ENCODE measurements at places on chromosomes 4 and X.

GRCh38 chr4:95212692-95213091, 336.1 kb downstream of the UNC5C start:
- no peak for DNase-seq

GRCh38 chr4:81850701-81851100, 379.0 kb upstream of the RASGEF1B start:
- no peak for DNase-seq

DNA sequence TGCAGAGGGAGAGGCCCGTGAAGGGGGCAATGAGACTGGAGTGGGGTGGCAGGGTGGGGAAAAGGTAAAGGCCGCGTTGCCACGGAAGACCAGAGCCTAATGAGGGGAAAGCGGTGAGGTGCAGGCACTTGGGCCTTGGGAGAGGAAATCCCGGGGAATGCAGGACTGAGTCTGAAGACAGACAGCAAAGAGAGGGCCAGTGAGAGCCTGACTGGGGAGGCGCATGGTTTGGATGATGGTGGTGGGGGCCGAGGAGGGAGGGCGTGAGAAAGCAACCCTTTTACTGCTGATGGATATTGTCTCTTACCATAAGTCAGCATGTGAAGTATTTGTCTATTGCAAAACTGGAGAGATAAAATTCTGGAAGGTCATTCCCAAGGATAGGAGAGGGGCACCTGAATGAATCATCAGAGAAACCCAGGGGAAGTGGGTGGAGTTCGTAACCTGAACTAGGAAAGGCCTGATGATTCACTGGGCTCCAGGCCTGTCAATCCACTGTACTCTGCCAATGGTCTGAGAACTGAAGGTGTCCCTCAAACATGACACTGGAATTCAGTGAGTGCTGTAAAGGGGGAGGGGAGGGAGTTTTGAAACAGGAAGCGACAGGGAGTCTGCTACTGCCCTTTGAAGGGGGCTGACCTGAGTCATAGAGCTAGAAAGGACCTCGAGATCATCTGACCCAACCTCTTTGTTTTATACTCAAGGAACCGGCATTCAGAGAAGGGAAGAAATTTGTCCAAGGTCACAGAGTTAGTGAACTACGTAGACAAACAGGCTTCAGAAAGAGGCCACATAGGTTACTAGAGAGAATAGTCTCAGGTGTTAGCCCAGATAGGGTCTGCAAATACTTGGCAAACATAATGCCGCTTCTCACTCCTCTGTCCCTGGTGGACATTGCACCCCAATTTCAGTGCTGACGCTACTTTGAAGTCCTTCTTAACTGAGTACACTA, 52.2 kb downstream of the NALF2 start:
- no peak for DNase-seq

- DNase-seq = no peak
Observed at GRCh38 chr4:127975121-127975770, 10.0 kb downstream of the ABHD18 start.

DNA sequence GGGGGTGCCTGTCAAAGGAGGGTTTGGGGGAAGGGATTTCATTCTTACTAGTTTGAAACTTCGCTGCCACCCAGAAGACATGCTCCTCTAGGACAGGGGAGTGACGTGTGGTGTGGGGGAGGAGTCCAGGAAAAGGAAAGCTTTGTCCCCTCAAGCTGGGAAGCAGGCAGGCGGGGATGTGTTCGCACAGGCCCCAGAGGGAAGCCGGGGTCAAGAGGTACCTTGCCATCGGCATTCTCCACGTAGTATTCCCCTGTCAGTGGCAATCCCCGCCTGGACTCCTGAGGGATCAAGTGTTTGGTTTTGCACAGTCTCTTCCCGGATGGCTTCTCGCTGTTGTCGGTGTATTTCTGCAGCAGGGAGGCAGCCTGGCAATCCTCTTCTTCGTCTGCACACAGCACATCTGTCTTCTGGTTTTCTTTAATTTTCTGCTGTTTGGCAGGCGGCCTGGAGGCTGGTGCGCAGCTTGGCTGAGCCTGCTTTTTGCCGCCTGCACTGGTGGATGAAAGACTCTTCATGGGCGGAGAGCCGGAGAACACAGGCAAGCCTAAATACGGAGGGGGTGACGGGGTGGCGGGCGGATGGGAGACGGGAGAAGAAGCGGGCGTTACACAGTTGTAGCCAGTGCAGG, 35.1 kb downstream of the BCOR start:
- DNase-seq = no peak

GRCh38 chr4:55087009-55087912, 38.1 kb downstream of the KDR start:
- no peak for DNase-seq

DNA sequence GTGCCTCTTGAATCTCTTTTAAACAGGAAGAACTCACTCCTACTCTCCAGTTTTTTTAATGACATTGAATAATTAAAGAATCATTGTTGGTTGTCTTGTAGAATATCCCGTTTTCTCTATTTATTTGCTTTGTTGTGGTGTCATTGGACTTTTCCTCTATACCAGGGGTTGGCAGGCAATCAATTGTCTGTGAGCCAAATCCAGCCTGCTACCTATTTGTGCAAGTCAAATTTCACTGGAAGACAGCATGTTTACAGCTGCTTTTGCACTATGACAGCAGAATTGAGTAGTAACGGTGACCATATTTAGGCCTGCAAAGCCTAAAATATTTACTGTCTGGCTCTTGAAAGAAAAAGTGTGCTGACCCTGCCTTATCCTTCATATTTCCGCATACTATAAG, 34.8 kb downstream of the POLA1 start:
- DNase-seq = no peak

DNA sequence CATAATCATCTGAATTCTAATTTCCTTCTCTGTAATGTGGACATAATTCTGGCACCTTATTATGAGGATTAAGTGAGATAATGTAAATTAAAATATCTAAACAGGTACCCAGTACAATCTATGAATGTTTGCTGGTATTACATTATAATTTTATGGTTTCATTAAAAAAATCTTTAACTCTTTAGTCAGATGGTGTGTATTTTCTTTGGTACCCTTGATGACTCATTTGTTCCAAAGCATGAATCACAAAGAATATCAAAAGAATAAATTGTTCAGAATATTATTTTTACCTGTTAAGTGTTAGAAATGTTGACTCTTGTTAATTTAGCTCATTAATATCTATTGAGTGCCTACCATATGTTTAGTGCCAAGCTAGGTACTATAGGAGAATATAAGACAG, 74.3 kb downstream of the SNX25 start:
- DNase-seq = no peak

Data from upper lobe of left lung (tissue), 6 donors.